NCI-H460 (cell line): ENCODE measurements at places on chromosomes 7 and 10. TPM values are rescaled to one million over a fixed set of nuclear protein-coding genes. Genes with fewer than 3 reads are reported as not detected.

The C10orf62 gene
- total RNA-seq, result 0.12 TPM in 1 of 2 replicates, not detected in the other

The MSMB gene
- total RNA-seq, result not detected in 2 replicates

The PDE6C gene
- total RNA-seq, result not detected in 2 replicates

The MMD2 gene
- not detected in 2 replicates for total RNA-seq

The FKBP6 gene
- total RNA-seq, result 0.17 TPM in 1 of 2 replicates, not detected in the other

The SPDYE9 gene
- 0.54 and 0.55 TPM in 2 replicates for total RNA-seq

The GBX1 gene
- total RNA-seq, result not detected in 2 replicates

The TMEM26 gene
- total RNA-seq, result not detected in 2 replicates

The PTF1A gene
- total RNA-seq, result not detected in 2 replicates

The MUC12 gene
- 0.30 TPM in 1 of 2 replicates, not detected in the other for total RNA-seq

The DGKB gene
- total RNA-seq, result 0.02 TPM in 1 of 2 replicates, not detected in the other

The RBP4 gene
- not detected in 2 replicates for total RNA-seq

The STEAP1B gene
- total RNA-seq, result 5.1 and 5.4 TPM in 2 replicates

The LMOD2 gene
- total RNA-seq, result not detected in 2 replicates
